T-helper 22 cell (primary cell): ENCODE measurements at places on chromosomes 7 and 10.

- no peak for DNase-seq
Observed at GRCh38 chr7:27518561-27519350, 143.9 kb downstream of the HIBADH start.

DNA sequence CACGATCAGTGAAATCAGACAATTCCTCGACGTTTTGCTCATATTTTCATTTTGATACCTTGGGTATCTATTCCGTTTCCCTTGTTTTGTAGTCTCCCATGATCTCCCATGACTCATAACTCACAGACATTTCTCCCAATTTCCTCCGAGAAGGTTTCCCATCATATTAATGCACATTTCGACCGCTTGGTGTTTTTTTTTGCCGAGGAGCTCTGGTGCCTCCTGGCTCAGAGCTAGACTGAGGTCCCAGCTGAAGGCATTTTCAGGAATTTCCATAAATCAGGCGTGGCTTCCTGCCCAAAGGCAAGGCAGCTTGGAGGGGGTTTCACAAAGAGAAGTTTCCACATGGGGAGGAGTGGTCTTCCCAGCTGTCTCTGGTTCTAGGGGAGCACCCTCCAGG is 148.2 kb upstream of the TNS3 start:
- no peak for DNase-seq

DNA sequence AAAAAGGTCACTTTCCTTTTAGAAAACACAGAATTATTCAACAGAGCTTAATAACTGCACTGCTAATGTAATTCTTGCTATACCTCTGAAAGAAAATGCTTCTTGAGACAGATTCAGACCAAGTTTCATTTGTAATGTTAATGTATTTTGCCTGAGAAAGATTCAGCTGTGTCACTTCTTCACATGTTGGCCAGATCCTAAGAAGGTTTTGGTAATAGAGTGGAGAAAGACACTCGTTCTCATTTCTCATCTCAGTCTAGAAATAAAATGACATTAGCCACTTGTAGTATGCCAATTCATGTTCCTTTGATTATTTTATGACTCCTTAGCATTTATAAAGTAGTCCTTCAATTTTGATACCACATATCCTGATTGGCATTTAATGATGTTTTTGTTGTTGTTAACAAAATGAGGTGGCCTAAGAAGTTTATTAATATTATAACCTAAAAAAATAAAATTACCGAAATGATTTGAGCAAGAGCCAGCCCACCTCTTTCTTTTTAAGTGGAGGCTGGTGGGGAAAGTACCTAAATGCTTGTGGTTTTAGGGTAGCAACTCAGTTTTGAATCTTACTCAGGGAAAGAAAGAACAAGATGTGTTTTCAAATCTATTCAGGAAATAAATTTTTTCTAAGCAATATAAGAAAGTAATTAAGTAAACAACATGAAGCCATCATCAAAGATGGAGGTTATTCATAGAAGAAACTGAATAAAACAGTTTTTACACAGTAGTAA is 16.4 kb upstream of the ELAPOR2 start:
- DNase-seq, result no peak

DNA sequence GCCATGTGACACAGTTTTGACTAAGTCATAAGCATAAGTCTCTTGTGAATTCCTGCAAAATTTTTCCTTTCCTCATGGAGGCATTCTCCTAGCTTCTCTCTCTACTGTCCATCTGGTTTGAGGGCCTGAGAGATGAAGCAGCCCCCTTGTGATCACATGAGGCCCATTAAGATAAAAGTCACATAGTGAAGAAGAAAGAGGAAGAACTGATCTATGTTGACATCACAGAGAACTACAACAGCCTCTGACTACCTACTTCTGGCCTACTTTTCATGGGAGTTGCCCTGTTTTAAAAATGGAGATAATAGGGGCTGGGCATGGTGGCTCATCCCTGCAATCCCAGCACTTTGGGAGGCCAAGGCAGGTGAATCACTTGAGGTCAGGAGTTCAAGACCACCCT is 50.4 kb downstream of the TFEC start:
- no peak for DNase-seq

DNA sequence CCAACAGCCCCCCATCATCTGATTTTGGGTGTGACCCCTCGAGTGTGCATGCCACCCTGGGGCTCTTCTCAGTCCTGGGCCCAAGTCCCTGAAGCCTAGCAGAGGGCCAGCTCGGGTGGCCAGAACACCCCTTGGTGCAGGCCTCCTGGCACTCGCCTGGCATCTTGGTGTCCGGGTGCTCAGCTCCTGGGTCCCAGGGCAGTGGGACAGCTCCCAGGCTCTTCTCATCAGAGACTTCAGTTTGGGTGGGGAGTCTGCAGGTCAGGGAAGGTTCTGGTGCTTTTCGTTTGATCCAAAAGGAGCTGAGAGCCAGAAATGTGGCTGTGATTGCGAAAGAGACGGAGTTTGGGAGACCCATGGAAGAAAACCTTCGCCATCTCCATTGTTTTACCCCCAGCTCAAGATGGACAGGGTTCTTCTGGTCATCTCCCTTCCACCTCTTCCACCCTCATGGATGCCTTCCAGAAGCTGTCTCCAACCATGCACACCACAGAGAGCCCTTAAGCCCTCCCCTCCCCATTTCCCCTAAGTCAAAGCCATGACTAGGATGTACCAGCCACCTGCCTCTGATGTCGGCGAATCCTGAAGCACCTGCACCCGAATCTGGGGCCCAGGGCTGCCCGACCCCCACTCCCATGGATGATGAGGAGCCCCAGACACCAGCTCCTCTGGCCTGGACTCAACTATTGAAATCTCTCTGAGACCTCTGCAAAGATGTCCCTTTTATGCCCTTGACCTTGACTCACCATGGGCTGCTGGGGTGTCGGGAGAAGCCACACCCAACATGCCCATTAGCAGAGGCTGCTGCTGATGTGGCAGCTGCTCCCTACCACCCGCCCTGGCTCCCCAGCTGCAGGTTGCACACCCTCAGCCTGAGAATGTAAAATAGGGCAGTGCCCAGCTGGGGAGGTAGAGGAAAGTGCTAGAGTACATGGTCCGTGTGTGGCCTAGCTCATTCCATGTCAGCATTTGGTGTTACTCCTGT is 55.3 kb downstream of the ADCYAP1R1 start:
- no peak for DNase-seq

- no peak for DNase-seq
Observed at GRCh38 chr10:55404094-55404493, 603.1 kb upstream of the PCDH15 start.

GRCh38 chr10:103077491-103078308 is 115.4 kb downstream of the NT5C2 start:
- no peak for DNase-seq

- no peak for DNase-seq
Observed at GRCh38 chr10:60778971-60779796, 906 bp downstream of the CDK1 start.

DNA sequence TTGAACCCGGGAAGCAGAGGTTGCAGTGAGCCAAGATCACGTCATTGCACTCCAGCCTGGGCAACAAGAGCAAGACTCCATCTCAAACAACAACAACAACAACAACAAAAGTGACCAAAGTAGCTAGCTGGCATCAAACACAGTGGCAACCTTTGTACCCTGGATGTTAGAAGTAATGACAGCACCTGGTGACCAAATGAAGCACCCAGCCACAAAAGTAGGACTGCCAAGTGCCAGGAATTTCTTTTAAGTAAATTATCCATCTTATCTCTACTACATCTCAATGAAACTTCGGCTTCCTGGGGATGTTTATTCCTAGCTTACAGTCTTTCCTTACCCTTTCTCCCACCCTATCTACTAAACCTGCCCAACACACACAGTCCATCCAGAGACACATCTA is 18.8 kb downstream of the SRPK2 start:
- no peak for DNase-seq

DNA sequence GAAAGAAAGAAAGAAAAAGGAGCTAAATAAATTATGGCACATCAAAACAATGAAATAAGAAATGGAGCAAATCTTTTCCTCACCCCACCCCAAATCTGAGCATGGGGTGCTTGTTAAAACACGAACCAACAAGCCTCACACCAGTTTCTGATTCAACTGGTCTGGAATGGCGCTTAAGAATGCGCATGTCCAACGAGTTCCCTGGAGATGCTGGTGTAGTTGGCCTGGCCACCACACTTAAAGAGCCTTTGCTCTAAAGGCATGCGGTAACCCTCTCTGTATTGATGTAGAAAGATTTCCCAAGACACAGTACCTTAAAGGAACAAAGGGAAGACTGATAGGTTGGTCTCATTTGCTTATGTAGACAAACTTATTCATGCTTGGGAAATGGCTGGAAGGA is 49.1 kb upstream of the STEAP1B start:
- no peak for DNase-seq

GRCh38 chr10:100489396-100489795 is 26.6 kb downstream of the WNT8B start:
- DNase-seq, result no peak

DNA sequence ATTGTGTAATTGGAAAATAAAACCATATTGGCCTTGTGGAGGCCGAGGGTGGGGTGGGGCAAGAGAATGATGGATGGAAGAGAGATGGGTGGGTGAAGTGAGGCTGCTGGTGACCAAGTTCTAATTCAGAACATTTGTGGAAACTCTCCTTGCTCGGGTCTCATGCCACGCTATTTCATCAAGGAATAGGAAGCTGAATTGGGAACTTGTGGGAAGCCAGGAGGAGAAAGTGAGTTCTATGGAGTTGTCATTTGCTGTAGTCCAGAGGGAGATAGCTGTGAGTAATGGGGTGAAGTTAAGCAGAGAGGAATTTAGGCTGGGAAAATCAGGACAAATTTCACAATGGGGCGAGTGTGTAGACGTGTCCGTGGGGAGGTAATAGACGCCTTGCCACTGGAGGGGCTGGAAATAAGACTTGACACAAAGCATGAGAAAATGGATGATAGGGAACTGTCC is 339.2 kb downstream of the LRMDA start:
- DNase-seq, result no peak

- no peak for DNase-seq
Observed at GRCh38 chr7:4738711-4739527, 36.5 kb upstream of the AP5Z1 start.

GRCh38 chr7:150564006-150564405 is 3.2 kb upstream of the GIMAP4 start:
- no peak for DNase-seq

- DNase-seq, result no peak
Observed at GRCh38 chr7:134450294-134451000, 8.5 kb downstream of the AKR1B1 start.
